Left forelimb (tissue), 1 donor: ENCODE measurements at places on chromosomes 11 and 22.

DNA sequence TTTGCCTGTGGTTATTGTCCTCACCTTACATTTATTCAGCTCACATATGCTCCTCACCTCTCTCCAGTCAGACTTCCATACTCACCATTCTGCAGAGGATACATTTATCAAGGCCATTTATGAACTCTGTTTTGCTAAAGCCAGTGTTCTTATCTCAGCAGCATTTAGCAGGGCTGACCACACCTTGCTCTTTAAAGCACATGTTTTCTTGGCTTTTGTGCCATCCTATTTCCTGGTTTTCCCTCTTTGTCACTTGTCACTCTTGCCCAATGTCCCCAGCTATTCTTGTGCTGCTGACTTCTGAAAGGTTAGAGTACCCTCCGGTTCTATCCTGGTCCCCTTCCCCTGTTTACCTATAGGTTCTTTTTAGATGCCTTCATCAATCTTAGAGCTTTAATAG, 446.6 kb downstream of the NELL1 start:
- DNase-seq = no peak

- no peak for DNase-seq
These were observed 13.1 kb upstream of the RAB38 start for GRCh38 chr11:88188251-88188931.

DNA sequence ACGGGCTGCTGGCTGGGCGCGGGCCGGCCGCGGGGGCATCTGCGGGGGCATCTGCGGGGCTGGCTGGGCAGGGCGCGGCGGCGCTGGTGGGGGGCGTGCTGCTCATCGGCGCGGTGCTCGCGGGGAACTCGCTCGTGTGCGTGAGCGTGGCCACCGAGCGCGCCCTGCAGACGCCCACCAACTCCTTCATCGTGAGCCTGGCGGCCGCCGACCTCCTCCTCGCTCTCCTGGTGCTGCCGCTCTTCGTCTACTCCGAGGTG, 194 bp downstream of the DRD4 start:
- DNase-seq = no peak

- no peak for DNase-seq
These were observed 84.9 kb downstream of the WNT7B start for GRCh38 chr22:45891996-45892621.

DNA sequence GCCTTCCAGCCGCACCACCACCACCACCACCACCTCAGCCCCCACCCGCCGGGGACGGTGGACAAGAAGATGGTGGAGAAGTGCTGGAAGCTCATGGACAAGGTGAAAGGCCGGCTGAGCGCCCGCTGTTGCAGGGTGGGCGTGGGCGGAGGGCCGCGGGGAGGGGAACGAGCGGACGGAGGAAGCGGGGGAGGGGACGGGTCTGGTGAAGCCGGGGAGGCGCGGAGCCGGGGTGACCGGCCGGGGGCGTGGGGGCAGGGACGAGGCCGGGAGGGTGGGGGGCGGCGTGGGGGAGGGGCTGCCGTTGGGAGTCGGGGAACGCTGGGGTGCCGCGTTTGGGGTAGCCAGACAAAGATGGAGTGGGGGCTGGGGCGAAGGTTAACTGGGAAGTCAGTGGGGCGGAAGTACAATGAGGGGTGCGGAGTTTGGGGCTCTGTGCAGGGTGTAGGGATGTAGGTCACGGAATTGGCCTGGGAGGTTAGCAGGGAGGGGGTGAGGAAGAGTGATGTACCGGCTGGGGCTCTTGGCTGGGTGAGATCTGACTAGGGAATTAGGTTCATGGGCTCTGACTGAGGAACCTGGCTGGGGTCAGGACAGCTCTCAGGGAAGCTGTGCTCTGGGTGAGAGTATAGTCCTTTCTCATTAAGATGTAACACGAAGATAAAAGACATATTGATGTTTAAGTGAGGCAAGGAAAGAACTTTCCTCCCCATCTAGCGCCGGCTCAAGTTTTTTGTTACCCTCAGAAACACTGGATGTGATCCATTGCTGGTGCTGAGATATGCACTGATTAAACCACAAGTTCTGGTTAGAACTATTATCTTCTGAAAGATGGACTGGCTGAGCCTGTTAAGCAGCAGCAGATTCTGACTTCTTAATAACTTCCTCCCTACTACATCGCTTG, 624 bp downstream of the CBL start:
- DNase-seq = no peak

DNA sequence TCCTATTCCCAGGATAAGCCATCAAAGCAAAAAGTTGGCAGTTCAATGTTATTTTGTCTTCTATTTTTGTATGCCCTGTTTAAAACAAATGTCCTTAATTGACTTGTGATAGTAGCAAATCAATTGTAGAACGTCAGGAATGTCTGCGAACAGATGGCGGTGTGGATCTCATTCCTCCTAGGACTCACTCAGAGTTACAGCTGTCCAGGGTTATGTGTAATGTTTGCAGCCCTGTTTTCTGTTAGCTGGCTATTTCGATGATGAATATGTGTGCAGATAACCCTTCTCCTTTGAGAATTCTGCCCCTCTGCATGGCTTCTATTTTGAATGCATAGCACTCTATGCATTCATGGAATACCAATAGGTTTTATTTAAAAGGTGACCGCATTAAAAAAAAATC, 1248.0 kb upstream of the CNTN5 start:
- no peak for DNase-seq

GRCh38 chr11:108895579-108896480, 231.0 kb downstream of the DDX10 start:
- no peak for DNase-seq

DNA sequence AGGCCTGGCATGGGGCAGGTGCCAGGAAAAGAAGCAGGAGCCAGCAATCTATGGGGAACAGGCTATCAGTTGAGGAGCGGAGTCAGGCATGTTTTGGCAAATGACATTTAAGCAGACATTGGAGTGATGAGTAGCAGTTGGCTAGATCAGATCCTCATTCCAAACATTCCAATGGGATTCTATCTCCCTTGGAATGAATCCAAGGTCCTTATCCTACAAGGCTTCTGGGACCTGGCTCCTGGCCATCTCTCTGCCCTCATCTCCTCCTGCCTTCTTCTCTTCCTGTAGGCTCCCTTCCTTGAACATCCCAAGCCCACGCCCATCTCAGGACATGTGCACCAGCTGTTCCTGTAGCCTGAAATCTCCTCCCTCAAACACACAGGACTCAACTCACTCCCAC, 1074.5 kb downstream of the TBC1D22A start:
- no peak for DNase-seq

DNA sequence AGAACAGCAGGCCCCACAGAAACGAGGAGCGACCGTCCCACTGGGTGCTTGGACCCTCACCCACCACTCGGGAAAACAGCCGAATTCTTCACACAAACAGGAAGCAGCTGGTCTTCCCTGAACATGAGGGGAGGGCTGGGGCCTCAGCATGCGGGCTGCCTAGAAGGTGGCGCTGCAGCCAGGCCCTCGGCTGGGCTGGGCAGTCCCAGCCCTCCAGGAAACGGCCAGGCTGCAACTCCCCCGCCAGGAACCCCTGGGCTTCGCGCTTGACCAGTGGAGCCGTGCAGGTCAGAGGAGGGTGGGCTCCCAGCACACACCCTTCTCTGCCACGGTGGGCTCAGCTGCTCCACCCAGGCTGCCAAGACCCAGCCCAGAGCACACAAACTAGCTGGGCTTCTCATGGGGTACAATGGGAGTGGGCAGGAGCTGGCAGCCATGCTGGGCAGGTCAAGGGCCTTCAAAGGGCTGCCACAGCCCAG, 29.6 kb downstream of the IGF2 start:
- no peak for DNase-seq

- DNase-seq = no peak
These were observed 3.2 kb upstream of the APOA5 start for GRCh38 chr11:116794851-116795250.
